ENCODE measurements at places on chromosomes 2 and 18.

DNA sequence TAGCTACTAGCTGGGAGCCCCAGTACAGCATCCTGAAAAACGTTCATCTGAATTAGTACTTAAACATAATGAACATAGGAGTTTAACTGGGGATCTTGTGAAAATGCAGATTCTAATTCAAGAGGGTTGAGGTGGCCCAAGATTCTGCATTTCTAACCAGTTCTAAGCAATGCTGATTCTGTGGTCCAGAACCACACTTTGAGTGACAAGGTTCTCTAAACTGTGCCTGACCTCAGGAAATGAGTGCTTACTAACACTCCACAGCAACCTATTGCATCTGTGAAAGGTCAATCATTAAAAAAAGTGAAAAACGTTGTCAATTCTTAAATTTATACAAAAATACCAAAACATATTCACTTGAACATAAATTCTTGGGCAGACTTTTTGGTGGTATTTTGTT, 157.1 kb upstream of the ZFP36L2 start:
- no peak for DNase-seq

DNA sequence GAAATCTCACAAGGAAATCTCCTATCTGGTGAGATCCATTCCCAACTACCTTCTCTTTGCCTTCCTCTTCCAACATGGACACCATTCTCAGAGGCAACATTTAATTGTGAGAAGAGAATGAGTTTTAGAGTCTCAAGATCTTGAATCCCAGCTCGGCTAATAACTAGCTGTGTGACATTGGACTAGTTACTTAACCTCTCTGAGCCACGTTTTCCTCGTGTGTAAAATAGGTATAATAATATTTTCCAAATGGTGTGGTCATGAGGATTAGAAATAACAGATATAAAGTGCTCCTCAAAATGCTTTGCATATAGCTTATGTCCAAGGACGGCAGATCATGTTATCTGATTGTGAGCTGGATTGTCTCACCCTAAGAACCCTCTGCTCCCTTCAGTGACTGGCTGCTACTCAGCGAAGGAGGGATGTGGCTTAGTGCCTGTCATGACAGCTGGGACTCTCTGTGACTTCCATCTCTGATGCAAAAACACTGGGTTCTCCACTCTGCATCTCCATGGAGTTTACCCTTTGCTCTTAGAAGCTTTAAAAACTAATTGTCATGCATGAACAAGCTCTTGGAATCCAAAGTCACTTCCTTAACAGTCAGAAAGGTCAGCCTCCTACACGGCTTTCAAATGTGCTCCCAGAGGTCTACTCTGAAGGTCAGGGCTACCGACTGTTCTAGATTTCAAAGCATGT, 38.4 kb upstream of the MRPL19 start:
- DNase-seq: peak; percentile 30

DNA sequence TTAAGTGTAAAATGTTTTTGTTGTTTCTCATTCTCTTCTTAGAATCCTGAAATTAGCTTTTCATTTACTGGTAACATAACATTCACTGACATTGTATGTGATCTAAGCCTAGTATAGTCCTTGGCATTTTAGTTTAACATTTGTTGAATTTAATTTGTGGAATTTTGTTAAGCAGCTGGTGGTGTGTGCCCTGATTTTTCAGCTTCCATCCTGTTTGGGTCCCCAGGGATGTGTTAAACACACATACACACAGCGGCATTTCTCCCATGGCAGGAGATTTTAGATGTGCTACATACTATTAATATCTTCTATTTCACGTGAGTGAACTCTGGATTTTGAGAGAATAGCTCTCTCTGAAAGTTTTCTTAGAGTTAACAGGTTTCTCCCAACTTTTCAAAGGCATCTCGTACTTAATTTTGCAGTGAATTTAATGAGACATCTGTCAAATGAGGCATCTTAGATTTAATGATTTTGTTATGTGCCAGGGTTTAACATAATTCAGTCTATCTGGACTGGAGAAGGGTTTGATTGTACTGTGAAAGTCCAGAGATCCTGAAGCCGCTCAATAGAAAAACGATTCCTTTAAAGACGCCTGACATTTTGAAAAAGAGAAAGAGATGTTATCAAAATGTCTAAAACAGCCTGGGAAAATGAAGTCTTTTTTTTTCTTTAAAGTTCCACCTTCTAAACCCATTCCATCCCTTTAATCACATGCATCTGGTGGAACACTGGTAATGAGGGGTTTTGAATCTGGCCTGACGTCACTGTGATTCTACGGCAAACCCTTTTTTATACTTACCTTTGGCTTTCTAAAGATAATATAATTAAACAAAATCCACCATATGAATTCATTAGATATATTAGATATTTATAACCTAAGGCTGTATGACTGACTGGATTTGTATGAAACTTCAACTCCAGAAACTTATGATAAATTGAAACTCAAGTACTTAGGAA, 6.8 kb downstream of the PHLPP1 start:
- DNase-seq: no peak

GRCh38 chr2:85400541-85401463, 9.4 kb downstream of the CAPG start:
- DNase-seq: no peak

- DNase-seq: no peak
Observed at GRCh38 chr2:204986641-204987040, 441.4 kb downstream of the PARD3B start.

- no peak for DNase-seq
Observed at GRCh38 chr2:71824436-71824835, 323.2 kb downstream of the CYP26B1 start.

GRCh38 chr2:129793431-129793902, 186.0 kb upstream of the RAB6C start:
- no peak for DNase-seq

GRCh38 chr18:31603315-31603714, 11.6 kb downstream of the TTR start:
- no peak for DNase-seq

- no peak for DNase-seq
Observed at GRCh38 chr18:70372450-70373041, 83.7 kb downstream of the SOCS6 start.

DNA sequence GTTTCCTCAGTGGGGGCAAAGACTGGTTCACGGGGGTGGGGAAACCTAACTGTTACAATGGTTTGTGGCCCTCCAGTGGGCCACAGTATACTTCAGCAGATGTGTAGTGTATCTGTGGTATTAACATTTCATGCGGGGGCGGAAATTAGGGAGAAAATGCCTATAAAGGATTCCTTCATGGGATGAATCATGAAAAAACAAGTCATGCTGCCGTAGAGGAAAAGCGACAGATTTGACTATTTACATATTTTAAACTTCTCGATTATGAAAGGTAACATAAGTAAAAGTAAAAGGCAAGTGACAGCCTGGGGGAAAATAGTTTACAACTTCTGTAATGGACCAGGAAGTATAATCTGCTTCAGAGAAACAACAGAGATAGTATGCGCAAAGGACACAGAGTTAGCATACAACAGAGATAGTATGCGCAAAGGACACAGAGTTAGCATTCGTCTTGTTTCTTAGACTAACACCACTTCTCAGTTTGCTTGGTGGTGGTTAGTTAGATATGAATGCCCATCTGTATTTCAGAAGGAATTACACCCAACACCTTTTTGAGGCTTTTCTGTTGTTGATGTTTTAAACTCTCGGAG, 41.1 kb downstream of the MRPS9 start:
- DNase-seq: peak; percentile 3

- DNase-seq: peak; percentile 52
Observed at GRCh38 chr2:42105330-42106256, 57.8 kb downstream of the PKDCC start.

- DNase-seq: peak; percentile 70
Observed at GRCh38 chr2:202932425-202933138, 20.5 kb downstream of the CARF start.

DNA sequence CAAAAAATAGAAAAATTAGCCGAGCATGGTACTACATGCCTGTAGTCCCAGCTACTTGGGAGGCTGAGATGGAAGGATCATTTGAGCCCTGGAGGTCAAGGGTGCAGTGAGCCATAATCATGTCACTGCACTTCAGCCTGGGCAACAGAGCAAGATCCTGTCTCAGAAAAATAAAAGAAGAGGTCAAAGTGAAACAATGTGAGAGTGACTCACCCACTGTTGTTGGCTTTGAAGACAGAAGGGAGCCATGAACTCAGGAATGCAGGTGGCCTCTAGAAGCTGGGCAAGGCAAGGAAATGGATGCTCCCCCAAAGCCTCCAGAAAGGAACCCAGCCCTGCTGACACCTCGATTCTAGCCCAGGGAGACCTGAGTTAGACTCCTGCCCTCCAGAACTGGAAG, 3.7 kb upstream of the TMEM214 start:
- DNase-seq: no peak

DNA sequence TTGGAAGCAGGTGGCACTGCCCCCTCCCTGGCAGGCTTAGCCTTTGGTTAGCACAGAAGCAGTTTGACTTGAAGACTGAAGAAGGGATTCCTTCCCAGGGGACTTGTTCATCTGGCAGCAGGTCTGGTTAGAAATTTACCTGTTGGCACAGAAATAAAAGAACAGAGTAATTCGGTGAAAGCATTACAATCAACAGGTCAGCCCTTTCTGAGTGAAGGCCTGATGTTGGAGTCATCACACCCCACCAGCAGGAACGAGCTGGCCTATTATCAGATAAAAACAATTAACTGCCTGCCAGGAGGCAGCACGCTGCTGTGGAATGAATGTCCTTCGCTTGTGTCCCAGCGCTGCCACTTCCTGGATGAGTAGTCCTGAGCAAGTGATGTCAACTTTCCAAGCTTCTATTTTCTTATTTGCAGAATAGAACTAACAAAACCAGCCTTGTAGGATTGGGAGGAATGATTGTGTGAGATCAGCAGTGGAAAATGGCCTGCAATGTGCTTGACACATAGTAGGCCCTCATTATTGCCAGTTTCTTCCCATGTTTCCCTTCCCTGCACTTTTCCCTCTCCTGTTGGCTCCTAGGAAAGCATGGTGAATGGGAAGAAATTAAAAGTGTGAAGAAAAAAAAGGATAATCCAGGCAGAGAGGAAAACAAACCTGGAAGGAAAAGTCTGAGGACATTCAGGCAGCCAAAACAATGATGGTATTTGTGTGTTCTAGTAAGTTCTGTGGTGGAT, 29.0 kb downstream of the LGALSL start:
- peak; percentile 78 for DNase-seq

GRCh38 chr2:25853038-25853638, 25.1 kb downstream of the ASXL2 start:
- DNase-seq: no peak

GRCh38 chr18:79589601-79590091, 90.0 kb upstream of the CTDP1 start:
- DNase-seq: no peak

GRCh38 chr2:140998017-140998416, 1132.8 kb downstream of the LRP1B start:
- DNase-seq: peak; percentile 57

DNA sequence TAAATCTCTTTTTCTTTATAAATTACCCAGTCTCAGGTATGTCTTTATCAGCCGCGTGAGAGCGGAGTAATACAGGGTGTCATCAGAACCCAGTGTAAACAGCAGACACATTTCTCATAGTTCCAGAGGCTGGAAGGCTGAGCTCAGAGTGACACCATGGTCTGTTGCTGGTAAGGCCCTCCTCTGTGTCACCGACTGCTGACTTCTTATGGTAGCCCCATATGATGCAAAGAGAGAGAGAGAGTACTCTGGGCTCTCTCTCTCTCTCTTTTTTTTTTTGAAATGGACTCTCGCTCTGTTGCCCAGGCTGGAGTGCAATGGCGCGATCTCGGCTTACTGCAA, 60.0 kb downstream of the SNORC start:
- no peak for DNase-seq

DNA sequence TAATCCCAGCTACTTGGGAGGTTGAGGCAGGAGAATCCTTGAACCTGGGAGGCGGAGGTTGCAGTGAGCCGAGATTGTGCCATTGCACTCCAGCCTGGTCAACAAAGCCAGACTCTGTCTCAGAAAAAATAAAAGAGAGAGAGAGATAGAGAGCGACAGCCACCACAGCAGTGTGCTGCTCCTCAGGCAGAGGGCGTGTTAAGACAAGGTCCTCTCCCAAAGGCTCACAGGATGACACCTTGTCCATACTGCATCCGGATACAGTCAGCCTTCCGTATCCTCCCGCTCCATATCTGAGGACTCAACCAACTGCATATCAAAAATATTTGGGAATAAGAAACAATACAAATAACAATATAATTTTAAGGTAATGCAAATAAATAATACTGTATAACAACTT, 20.1 kb downstream of the ARL4C start:
- DNase-seq: no peak

DNA sequence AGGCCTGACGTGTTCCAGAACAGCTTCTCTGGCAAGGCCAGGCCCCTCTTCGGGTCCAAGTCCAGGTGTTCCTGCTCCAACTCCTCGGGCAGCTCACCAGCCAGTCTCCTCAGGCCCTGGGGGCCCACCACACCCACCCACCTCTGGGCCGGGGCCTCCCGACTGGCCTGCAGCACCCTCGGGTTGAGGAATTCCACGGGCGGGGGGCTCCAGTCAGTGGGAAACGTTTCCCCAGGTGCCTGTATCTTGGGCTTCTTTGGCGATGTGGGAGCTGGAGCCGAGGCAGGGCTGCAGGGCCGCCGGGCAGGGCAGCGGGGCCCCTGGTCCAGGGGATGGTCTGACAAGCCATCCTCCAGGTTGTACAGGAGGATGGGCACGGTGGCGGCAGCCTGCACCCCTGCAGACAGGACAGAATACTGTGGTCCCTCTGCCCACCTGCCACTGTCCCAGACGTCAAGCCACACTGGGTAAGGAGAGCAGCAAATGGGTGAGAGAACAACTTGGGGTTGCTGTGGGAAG, 14.4 kb downstream of the FAM178B start:
- DNase-seq: no peak

GRCh38 chr2:154698721-154699574, 453 bp downstream of the KCNJ3 start:
- no peak for DNase-seq

DNA sequence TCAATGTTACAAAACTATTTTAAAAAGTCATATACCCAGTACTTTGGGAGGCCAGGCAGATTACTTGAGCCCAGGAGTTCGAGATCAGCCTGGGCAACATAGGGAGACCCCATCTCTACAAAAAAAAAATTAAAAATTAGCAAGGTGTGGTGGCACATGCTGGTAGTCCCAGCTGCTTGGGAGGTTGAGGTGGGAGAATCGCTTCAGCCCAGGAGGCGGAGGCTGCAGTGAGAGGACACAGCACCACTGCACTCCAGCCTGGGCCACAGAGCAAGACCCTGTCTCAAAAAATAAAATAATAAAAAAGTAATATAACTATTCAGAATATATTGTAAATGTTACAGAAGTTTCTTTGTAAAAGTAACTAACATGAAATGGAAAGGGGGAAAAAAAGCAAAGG, 1.9 kb downstream of the PASK start:
- DNase-seq: no peak

GRCh38 chr2:109438146-109438545, 175.6 kb downstream of the SEPTIN10 start:
- no peak for DNase-seq

- DNase-seq: no peak
Observed at GRCh38 chr18:76480913-76481312, 14.1 kb downstream of the ZNF516 start.

- DNase-seq: peak; percentile 90
Observed at GRCh38 chr18:6055711-6056110, 160.4 kb upstream of the TMEM200C start.

All from EH (cell line).